ENCODE measurements at places on chromosomes 3 and 15. TPM values are rescaled to one million over a fixed set of nuclear protein-coding genes. Genes with fewer than 3 reads are reported as not detected.

FBLN2 gene
- 138 TPM for total RNA-seq

GRCh38 chr3:151248772-151249337 is 29.5 kb downstream of the P2RY14 start:
- no peaks in the 10 kb centered on the region for H3K4me1 ChIP-seq
- no peaks in the 10 kb centered on the region for H3K27me3 ChIP-seq
- no peak overlapping the region for H3K4me3 ChIP-seq

GRCh38 chr3:137062250-137062649 is 104.5 kb downstream of the IL20RB start:
- peaks cover 7% of the 10 kb centered on the region for H3K27me3 ChIP-seq
- H3K4me3 ChIP-seq, result no peak overlapping the region
- no peaks in the 10 kb centered on the region for H3K36me3 ChIP-seq
- H3K27ac ChIP-seq, result no peak overlapping the region

DNA sequence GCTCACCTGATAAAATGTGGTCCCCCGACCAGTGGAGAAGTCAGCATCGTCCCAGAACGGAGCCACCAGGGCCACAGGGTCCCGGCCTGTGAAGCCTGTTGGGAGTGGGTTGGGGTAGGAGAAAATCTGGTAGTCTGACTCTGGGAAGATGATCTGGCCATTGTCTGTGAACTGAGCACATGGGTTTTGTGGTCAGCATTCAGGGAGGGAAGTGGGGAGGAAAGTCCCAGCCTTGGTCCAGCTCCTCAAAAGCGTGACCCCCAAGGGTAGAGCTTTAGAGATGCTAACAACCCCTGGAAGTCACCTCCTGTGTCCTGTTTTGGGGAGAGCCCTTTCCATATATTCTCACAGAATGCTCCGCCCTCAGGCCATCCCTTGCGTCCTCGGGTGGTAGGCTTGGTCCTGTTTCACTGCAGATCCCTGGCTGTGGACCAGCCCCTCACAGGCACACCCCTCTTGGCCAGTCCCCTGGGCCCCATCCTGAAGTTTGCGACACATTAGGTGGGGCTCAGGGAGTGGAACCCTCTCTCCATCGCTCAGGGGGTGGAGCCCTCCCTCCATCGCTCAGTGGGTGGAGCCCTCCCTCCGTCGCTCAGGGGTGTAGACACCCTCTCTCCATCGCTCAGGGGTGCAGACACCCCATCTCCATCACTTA is 40.0 kb downstream of the MUC4 start:
- DNase-seq, result no peak
- no peak overlapping the region for H3K27ac ChIP-seq
- no peaks in the 10 kb centered on the region for H3K4me1 ChIP-seq
- H3K36me3 ChIP-seq, result no peaks in the 10 kb centered on the region
- no peak overlapping the region for H3K4me3 ChIP-seq

DNA sequence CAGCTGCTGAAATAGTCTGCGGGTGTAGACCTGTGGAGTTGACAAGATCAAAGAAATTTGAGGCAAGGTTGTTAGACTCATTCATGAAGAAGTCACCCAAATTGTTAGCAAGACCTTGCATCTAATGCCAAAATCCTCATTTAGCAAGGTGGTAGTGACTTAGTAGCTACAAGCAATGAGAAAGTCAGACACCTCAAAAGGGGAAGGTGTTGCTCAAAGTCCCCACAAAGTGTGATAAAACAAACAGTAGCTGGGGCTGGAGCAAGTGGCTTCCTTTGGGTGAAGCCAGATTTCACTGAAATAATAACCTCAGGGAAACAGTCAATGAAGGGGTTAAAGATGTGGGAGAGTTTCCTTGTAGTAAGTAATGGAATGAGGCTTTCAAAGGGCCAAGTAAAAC is 44.9 kb downstream of the CD86 start:
- H3K27ac ChIP-seq, result no peak overlapping the region
- H3K36me3 ChIP-seq, result no peaks in the 10 kb centered on the region
- DNase-seq, result no peak

- H3K4me3 ChIP-seq, result no peak overlapping the region
- H3K36me3 ChIP-seq, result no peaks in the 10 kb centered on the region
- H3K4me1 ChIP-seq, result no peaks in the 10 kb centered on the region
- no peak for DNase-seq
Observed at GRCh38 chr3:70233112-70233511, 79.3 kb downstream of the MDFIC2 start.

- no peak overlapping the region for H3K4me3 ChIP-seq
- H3K27me3 ChIP-seq, result no peaks in the 10 kb centered on the region
- DNase-seq, result no peak
- no peak overlapping the region for H3K27ac ChIP-seq
Observed at GRCh38 chr3:32245200-32245599, 6.7 kb downstream of the CMTM8 start.

DNA sequence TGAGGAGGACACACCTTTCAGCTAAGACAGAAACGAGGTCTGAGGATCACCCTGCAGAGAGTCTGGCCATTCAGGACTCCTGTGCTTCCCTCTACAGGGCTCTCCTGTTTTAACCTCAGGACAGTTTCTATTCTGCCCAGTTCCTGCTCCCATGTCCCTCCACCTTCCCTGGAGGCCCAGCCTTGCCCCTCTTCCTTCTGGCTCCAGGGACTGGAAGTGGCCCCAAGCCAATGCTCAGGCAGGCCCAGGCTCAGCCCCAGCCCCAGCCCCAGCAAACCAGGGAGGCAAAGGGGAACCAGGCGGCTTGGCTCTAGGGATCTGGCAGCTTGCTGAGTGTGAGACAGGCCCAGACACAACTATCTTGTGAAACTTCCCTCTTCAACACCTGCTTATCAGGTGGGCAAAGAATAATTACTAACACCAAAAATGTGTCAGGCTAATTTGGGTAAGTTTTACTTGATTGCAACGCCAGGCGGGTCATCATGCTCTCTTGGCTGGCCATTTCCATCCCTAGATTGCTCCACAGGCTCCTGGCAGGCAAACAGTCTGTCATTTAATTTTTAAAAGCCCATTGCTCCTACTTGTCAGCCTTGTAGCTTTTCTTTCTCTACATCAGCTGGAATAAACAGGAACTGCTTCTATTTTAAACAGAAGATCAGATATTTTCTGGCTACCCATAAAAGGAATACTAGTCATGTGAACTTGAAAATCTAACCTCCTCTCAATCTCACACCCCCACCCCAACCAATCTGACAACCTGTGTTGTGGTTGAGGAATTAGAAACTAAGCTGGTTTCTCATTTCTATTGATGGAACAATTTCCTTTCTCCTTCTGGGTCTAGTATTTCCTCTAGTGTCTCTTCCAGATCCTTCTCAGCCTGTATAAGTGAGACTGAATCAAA is 33.5 kb downstream of the UPK1B start:
- H3K27ac ChIP-seq, result no peak overlapping the region
- no peak overlapping the region for H3K4me3 ChIP-seq
- H3K4me1 ChIP-seq, result no peaks in the 10 kb centered on the region
- peaks cover 2% of the 10 kb centered on the region for H3K36me3 ChIP-seq
- H3K27me3 ChIP-seq, result no peaks in the 10 kb centered on the region

ASB14 gene
- total RNA-seq, result not detected

KLHL40 gene
- total RNA-seq, result not detected

DNA sequence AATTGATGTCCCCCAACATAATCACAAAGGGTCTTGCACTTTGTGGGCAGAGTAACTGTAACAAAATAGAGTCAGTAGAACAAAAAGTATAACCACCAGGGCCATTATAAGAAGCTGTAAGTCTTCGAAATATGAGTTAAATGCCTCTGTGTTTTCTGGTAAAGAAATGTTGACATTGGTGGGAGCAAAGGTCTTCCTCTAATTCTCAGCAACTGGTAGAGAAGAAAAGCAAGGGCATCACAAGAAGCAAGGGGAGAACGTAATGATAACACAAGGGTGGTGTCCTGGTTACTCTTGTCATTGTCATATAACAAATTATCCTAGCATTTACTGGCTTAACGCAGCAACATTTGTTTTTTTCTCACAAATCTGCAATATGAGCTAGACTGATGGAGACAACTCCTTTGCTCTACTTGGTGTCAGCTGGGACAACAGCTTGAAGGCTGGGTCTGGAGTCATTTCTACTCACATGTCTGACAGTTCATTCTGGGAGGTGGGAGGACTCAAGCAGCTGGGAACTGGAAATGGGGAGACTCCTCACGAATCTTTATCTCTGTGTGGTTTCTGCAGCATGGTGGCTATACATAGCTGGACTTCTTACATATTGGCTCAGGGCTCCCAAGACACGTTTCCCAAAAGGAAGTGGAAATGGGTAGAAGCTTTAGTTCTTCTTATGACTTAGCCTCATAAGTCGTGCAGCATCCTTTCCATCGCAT is 20.2 kb downstream of the DNAJB11 start:
- H3K27ac ChIP-seq, result no peak overlapping the region
- no peaks in the 10 kb centered on the region for H3K36me3 ChIP-seq
- no peak overlapping the region for H3K4me3 ChIP-seq
- H3K4me1 ChIP-seq, result no peaks in the 10 kb centered on the region
- no peak for DNase-seq

MAGEL2 gene
- under 0.01 TPM for total RNA-seq

GRCh38 chr15:82909080-82909815 is 43.3 kb downstream of the HOMER2 start:
- H3K36me3 ChIP-seq, result no peaks in the 10 kb centered on the region
- no peaks in the 10 kb centered on the region for H3K4me1 ChIP-seq
- no peak overlapping the region for H3K27ac ChIP-seq
- DNase-seq, result no peak
- H3K4me3 ChIP-seq, result no peak overlapping the region

DNA sequence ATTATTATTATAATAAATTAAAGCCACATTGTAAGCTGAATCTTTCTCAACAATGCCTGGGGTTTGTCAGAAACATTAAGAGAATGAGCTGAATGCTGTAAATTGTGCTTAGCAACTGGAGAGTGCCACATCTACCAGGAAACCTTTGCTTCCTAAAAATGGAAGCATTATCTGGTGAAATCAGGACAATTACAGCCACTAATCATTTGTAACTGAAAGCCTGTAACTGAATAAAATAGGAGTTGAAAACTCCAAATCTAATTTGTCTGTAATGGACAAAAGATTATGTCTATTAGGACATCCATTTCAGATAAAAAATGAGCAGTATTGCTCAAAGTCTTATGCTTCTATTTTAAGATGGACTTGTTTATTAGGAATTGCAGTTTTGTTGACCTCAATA is 32.2 kb downstream of the EIF1B start:
- H3K4me3 ChIP-seq, result no peak overlapping the region
- H3K27me3 ChIP-seq, result no peaks in the 10 kb centered on the region
- no peak for DNase-seq
- no peaks in the 10 kb centered on the region for H3K4me1 ChIP-seq
- no peak overlapping the region for H3K27ac ChIP-seq

DNA sequence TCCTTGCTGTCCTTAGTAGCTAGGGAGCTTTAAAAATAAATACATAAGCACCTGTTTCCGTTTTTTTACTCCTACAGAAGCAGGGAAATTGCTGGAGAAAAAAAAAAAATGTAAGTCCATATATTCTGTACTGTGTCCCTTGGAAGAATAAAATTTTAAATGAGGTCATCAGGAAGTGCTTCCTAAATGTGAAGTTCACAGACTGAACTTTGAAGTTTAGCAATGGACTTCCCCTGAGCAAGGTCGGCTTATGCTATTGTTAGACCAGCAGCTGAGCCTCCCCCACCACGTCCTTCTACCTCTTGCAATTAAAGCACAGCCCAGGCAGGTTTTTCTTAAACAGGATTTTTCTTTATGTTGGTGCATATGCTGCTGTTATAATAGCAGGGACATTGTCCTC is 26.3 kb downstream of the LIPC start:
- H3K4me1 ChIP-seq, result peaks cover 12% of the 10 kb centered on the region
- peak overlapping the region; percentile 29 for H3K27ac ChIP-seq
- H3K36me3 ChIP-seq, result no peaks in the 10 kb centered on the region
- no peak overlapping the region for H3K4me3 ChIP-seq
- DNase-seq, result no peak

DNA sequence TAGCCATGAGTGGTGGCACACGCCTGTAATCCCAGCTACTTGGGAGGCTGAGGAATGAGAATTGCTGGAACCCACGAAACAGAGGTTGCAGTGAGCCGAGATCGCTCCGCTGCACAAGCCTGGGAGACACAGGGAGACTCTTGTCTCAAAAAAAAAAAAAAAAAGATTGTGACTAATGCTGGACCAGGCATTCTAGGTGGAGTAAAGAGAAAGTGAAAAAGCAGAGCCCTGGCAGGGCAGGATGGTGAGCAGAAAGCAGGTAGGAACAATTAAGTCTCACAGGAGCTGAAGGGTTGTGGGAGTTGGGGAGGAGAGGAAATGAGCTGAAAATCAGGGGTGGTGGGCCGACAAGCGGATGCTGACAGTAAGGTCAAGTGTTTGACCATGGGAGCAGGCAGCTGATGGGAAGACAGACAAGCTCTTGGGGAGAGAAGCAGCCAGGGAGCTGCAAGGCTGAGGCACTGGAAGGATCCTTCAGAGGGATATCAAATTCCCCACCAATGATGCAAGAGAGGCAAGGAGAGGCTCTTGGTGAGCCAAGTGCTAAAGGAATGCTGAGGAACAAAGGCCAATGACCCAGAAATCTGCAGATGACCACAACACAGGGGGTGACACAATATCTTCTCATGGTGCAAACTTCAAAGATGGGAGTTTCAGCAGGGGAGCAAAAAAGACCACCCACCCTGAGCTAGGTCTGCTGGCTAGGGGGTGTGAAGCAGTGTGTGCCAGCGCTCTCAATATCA is 251.1 kb downstream of the ULK4 start:
- peaks cover 2% of the 10 kb centered on the region for H3K4me1 ChIP-seq
- H3K36me3 ChIP-seq, result no peaks in the 10 kb centered on the region
- H3K27ac ChIP-seq, result no peak overlapping the region
- no peaks in the 10 kb centered on the region for H3K27me3 ChIP-seq
- DNase-seq, result peak; percentile 77

DNA sequence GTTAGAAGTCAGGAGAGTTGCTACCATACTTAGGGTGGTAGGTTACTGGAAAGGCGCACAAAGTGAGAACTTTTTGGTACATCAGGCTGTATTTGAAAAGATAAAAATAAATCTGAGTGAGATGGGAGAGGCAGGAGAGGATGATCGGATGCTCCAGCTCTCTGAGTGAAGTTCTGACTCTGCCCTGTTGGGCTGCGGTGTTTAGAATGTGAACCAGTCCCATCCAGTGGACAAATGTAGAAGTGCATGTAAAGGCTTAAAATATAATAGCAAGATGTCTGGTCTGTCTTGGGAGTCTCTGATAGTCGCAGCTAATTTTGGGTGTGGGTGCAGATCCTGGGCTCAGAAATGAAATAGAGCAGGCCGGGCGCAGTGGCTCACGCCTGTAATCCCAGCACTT is 30.4 kb downstream of the ACKR2 start:
- H3K4me1 ChIP-seq, result no peaks in the 10 kb centered on the region
- H3K4me3 ChIP-seq, result peak overlapping the region; percentile 40
- no peaks in the 10 kb centered on the region for H3K36me3 ChIP-seq
- DNase-seq, result peak; percentile 59
- H3K27me3 ChIP-seq, result peaks cover 4% of the 10 kb centered on the region

GRCh38 chr3:152461460-152461859 is 192.7 kb downstream of the MBNL1 start:
- no peak overlapping the region for H3K4me3 ChIP-seq
- peaks cover 2% of the 10 kb centered on the region for H3K36me3 ChIP-seq
- no peaks in the 10 kb centered on the region for H3K27me3 ChIP-seq
- H3K4me1 ChIP-seq, result no peaks in the 10 kb centered on the region
- no peak overlapping the region for H3K27ac ChIP-seq

LRTM1 gene
- total RNA-seq, result not detected

AQP9 gene
- total RNA-seq, result not detected

ZNF502 gene
- total RNA-seq, result 5.4 TPM

CFAP44 gene
- total RNA-seq, result 1.5 TPM

GRCh38 chr15:89704411-89704810 is 13.8 kb downstream of the WDR93 start:
- no peaks in the 10 kb centered on the region for H3K4me1 ChIP-seq
- no peak overlapping the region for H3K4me3 ChIP-seq
- no peaks in the 10 kb centered on the region for H3K36me3 ChIP-seq
- H3K27me3 ChIP-seq, result peaks cover 23% of the 10 kb centered on the region

TMEM40 gene
- total RNA-seq, result not detected

KNG1 gene
- total RNA-seq, result not detected

SPATA12 gene
- total RNA-seq, result not detected
